ENCODE measurements at places on chromosomes 2 and 18. TPM values are rescaled to one million over a fixed set of nuclear protein-coding genes. Genes with fewer than 3 reads are reported as not detected.

DNA sequence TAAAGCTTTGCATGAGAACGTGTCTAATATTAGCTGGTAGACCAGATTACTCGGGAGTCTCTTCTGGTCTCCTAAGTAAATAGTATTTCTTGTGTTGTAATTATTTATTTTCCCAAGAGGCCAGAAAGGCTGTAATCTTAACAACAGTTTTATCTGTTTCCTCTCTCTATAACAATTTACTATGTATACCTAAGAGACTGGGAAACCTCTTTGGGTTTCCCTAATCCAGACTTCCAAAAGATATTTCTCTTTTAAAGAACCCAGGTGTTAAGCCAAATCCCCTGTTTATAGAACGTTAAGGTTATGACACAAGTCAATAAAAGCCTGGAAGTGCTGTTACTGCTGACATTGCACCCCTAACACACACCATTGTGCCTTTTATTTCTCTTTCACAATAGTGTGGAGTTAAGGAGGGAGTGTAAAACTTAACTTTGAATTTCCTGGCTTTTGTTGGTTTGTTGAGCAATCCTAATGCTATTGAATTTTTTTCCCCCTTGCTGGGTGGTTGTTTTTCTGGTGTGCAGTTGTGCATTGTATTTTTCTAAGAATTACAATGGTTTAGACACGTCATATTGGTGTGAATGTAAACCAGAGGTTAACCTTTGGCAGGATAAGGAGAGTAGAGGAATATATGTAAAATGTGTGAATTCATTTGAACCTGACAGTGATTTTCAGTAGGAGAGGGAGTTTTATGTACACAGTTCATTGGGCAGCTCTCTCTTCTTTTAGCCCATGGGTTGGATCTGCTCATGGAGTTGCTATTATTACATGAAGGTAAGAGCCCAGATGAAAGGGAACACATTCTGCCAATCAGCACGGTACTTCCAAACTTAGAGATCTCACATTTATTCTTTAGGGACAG, 192.8 kb downstream of the MTX2 start:
- H3K4me3 ChIP-seq: no peak overlapping the region
- peaks cover 66% of the 10 kb centered on the region for H3K27me3 ChIP-seq
- no peaks in the 10 kb centered on the region for H3K36me3 ChIP-seq
- H3K27ac ChIP-seq: no peak overlapping the region

GRCh38 chr2:37020212-37020886, 54.0 kb upstream of the STRN start:
- no peaks in the 10 kb centered on the region for H3K27me3 ChIP-seq
- no peak overlapping the region for H3K27ac ChIP-seq
- no peak for DNase-seq
- peaks cover 27% of the 10 kb centered on the region for H3K36me3 ChIP-seq
- H3K4me3 ChIP-seq: no peak overlapping the region
- H3K4me1 ChIP-seq: no peaks in the 10 kb centered on the region

DNA sequence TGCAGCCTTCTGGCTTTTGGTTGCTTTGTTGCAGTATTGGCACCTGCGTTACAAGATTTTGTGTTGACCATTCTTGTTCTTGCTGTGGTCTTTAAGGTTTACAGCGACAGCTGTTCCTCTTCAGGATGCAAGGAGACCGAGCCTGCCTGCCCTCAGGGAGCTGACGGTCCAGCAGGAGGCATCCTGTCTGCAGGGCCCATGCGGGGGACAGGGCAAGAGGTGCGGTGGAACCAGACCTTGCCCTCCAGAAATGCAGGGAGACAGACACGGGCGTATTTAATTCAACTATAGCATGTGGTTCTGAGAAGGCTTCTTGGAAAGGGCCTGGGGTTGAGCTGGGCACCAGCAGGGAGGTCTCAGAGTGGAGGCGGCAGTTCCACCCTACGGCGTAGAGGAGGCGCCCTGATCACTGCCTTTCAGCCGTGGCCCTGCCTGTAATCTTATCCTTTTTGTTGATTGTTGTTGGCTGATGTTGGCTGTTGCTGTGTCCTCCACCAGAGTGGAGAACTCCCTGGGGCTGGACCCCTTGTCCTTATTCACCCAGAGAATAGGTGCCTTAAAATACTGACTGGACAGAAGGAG, 71.7 kb downstream of the HPCAL1 start:
- peaks cover 5% of the 10 kb centered on the region for H3K36me3 ChIP-seq
- H3K4me3 ChIP-seq: no peak overlapping the region
- no peak overlapping the region for H3K27ac ChIP-seq
- H3K4me1 ChIP-seq: peaks cover 43% of the 10 kb centered on the region
- no peak for DNase-seq

PDE11A gene
- total RNA-seq: not detected

PARD3B gene
- total RNA-seq: 0.77 TPM

All from activated CD4-positive, alpha-beta T cell treated with anti-CD3 and anti-CD28 coated beads, Interleukin-2, amount 10 ng/mL, durations not matched to agents 7 days and 5 days (primary cell).